ENCODE measurements at places on chromosomes 3 and 15.

GRCh38 chr3:188581792-188582191 lies 427.8 kb downstream of the LPP start:
- DNase-seq = no peak

GRCh38 chr3:124879337-124879680 lies 7.9 kb downstream of the ITGB5 start:
- peak; percentile 12 for DNase-seq

DNA sequence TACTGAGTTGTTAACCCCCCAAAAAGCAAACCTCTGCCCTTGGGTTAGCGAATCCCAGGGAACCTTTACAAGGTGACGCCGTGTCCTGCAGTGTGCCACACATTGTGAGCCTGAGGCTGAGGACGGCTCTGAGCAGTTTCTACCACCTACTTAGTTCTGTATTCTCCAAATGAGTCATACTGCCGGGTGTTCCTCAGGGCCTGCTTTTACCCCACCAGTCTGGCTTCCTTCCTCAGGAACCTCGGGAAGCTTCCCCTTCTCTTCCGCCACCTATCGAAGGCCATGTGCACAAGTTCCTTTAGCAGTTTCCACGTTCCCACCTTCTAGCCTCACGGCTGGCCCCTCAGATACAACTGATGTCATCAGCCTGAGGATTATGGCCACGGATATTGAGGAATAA lies 384.0 kb upstream of the TPM1 start:
- no peak for DNase-seq

- DNase-seq = no peak
These were observed 120.7 kb upstream of the MRPL3 start for GRCh38 chr3:131623431-131623830.

DNA sequence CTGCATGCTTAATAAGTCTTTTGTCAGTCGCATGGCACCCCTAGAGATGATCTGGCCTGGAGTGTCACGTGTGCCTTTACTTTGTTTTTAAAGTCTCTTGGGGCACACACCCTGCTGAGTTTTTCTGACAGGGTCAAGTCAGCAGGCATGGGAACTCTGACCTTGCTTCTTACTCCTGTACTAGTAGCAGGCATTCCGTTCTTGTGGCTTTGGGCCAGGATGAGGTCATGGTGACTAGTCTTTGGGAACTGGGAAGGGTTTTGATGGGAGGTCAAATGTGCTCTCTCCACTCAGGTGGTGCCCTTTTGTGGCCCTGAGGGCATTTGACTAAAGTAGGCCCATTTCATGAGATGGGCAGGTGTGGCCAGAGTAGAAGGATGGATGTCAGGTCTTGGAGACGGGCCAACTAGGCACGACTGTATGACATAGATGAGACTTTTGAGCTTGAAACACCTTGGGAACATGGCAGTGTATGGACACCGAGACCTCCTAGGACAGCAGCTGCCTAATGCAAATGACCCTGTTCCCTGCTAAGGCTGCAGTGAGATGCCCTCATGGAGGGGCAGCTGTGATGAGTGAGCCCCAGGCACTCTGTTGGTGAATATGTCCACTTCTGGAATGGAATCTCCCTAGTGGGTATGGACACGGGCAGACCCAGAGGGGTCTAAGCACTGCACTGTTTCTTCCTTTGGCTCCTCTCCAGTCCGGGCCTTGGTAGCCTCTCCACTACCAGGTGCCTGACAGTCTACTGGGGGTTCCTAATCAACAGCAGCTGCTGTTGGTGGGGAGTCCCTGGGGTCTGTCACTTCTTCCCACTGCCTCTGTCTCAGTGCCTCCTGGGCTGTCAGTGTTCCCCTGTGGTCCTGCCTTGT lies 16.4 kb downstream of the SRPRB start:
- DNase-seq = no peak

DNA sequence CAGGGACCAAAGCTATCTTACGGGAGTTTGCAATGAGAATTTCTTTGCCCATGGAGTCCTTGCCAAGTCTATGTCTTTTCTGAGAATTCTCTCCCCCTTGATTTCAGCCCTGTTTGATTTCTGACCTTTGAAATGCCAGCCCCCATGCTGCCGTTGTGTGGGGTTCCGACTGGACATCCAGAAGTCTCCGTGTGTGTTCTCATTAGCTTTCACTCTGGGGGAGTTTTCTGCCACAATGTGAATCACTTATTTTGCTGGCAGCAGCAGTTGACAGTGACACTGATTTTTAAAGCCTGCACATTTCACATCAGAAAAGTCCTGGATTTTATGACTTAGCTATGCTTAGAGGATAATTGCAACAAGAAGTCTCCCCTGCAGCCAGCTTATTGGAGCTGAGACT lies 98.4 kb upstream of the CTDSPL start:
- DNase-seq = no peak

Data from NCI-H526 (cell line).